ENCODE measurements at places on chromosomes 4 and X. TPM values are rescaled to one million over a fixed set of nuclear protein-coding genes. Genes with fewer than 3 reads are reported as not detected.

- peak; percentile 11 for DNase-seq
These were observed 64.7 kb upstream of the NKX1-1 start for GRCh38 chr4:1470816-1471442.

- no peak for DNase-seq
These were observed 346.2 kb downstream of the ARHGAP10 start for GRCh38 chr4:148078061-148078460.

The MAGEC1 gene
- total RNA-seq = not detected

GRCh38 chr4:149645790-149646189 is 169.9 kb downstream of the IQCM start:
- DNase-seq = no peak

- DNase-seq = no peak
These were observed 508.8 kb downstream of the C4orf33 start for GRCh38 chr4:129604632-129605255.

The RAB40A gene
- total RNA-seq = 0.11 TPM

The RTL3 gene
- total RNA-seq = not detected

GRCh38 chrX:48890296-48890925 is 7.2 kb downstream of the TIMM17B start:
- no peak for DNase-seq

The IL15 gene
- total RNA-seq = 3.5 TPM

GRCh38 chr4:156109943-156110900 is 156.6 kb upstream of the CTSO start:
- DNase-seq = no peak

The FAAH2 gene
- 3.1 TPM for total RNA-seq

The PDHA2 gene
- total RNA-seq = not detected

DNA sequence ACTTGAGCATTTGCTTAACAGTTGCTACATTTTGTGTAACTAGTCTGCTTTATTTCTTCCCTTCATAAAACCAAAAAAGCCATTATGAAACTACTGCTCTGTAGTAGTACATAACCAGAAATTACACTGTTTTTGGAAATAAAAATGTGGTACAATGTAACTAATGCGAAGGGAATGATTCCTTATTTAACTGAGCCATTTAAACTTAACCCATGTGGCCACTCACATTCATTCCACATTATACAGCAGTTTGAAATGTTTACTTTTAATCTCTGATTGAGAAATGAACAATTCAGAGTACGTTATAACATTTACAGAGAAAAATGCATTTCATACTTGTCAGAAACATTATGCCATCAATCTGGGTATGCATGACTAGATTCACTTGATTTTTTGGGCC is 94.2 kb downstream of the NYX start:
- DNase-seq = no peak

The SPOCK3 gene
- not detected for total RNA-seq

DNA sequence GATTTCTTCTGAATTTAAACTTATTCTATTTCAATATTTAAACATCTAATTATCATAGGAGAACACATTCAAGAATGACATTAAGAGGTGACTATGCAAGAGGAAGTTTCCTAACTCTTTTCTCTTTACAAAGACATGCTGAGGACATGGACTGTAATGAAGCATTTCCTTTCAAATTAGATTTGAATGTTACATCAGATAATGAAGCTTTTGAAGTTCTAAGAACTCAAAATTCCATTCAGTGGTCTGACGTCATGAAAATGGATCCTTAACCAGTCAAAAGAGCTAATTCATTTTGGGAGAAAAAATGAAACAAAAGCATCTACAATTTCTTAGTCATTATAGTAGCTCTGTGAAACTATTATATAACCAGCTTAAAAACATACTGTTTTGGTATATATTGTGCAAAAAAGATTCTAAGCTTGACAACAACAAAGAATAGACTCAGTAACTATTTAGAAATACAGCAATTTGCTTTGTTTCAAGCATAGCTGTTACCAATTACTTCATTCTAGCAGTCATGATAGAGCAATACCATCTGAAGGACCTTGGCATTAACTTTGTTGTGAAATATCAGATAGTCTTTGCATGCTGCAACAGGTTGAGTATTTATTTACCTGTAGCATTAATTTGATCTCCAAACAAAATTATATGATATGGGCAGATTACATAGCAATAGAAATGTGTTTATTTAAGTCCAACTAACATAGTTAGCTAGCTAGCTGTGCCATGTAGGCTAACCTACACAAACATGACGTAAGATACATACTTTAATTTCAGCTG is 13.7 kb upstream of the DTHD1 start:
- no peak for DNase-seq

DNA sequence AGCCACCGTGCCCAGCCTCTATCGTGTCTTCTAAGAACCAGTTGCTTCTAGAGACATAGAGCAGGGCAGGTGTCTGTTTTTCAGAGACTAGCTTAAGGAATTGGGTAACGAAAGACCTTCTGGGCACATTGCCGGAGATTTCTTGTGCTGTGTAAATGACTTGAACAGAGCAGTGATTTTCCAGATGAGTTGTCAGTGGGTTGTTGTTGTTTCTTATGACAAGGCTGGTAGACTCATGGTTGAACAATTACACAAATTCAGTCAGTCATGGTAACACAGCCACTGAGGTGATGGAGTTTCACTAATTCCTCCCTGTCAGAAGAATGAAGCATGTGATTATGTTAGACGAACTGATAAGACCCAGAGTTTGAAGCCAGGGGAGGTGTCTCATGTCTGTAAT is 20.5 kb upstream of the DDX3X start:
- DNase-seq = no peak

GRCh38 chrX:105564501-105564900 is 257.8 kb upstream of the NRK start:
- no peak for DNase-seq

DNA sequence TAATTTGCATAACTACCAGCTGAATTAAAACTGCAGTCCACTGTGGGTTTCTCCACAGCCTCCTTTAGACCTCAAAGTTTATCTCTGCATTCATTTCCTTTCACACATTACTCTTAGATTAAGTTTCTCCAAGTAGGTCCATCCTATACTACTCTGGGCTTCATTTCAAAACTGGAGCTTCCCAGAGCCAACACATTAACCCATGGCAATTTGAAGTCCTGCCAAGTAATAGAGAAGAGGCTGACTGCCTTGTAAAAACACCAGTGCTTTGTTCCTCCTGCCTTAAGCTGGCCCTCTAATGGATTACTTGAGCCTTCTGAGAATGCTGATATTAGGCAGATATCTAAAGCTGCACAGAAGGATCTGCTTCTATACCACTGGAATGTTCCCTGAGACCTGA is 997.2 kb upstream of the SLIT2 start:
- DNase-seq = no peak

GRCh38 chrX:8887004-8887403 is 85.8 kb upstream of the FAM9A start:
- DNase-seq = no peak

GRCh38 chr4:118888666-118889311 is at the start of gene SYNPO2:
Gene SYNPO2 (plus strand): TSS chr4:118888854. CDS start chr4:118889037, 183 bp downstream.
- DNase-seq = peak; percentile 22

The HMGN5 gene
- 1.2 TPM for total RNA-seq

DNA sequence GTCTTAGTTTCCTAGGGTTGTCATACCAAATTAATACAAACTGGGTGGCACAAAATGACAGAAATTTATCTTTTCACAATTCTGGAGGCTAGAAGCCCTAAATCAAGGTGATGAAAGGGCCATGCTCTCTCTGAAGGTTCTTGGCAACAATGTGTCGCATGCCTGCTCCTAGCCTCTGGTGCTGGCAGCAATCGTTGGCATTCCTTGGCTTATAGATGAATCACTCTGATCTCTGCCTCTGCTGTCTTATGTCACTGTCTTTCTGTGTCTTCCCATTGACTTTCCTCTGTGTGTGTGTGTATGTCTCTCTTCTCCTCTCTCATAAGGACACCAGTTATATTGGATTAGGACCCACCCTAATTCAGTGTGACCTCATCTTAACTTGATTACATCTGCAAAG is 15.9 kb upstream of the INTU start:
- no peak for DNase-seq

- DNase-seq = no peak
These were observed 68.9 kb downstream of the HTRA3 start for GRCh38 chr4:8338351-8338961.

GRCh38 chr4:163165217-163166017 is 1.3 kb downstream of the NAF1 start:
- no peak for DNase-seq

The ZNF141 gene
- total RNA-seq = 47.8 TPM

The MFAP3L gene
- 1.0 TPM for total RNA-seq

DNA sequence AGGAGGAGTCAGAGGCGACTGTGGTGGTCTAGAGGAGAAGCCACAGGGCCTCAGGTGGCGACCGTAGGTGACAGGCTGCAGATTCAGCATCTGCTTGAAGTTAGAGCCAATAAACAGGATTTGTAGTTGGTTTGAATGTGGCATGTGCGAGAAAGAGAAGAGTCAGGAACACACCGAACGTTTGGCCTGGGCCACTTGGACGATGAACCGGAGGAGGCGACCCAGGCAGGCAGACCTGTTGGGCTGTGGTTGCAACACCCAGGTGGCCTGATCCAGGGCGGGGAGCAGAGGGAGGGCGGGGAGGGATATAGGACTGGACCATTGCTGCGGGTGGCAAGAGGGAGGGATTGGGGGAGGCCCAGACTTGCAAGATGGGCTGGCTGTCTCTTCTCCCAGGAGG is 10.0 kb upstream of the PSAPL1 start:
- no peak for DNase-seq

DNA sequence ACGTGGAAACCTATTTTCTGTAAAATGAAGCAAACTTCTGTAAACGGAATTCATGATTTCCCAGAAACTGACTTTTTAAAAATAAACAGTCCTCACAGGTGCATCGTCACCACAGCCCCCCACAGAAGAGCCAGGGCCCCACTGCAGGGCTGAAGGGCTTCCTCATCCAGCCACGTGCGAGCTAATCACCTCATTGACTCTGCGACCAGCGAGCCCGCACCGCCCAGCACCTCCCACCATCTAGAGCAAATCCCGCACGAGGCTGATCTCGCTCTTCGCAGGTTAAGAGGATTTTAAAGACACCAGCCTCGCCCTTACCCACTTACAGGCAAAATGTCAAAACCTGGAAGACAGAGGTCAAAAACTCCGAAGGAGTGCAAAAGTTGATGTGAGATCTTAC is 14.8 kb downstream of the PPP2R3B start:
- DNase-seq = no peak

GRCh38 chrX:150482537-150483206 is 85.7 kb upstream of the MTM1 start:
- no peak for DNase-seq

- no peak for DNase-seq
These were observed 315.9 kb downstream of the MAPK10 start for GRCh38 chr4:86043755-86044592.

DNA sequence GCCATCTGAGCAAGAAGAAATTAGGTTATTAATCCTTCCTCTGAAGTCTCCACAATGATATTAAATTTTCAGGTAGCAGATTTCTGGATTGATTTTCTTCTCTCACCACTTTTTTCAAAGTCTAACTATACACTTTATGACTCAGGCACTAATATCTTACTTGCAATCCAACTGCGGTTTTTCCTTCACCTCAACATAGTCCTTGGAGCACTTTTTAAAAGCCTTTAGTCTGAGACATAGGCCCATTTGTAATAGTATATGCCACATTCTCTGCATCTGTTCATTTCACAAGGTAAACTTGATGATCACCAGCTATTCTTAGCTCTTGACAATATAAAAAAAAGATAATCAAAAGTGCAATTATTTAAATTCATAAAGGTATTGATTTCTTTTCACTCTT is 55.9 kb upstream of the EDNRA start:
- DNase-seq = no peak

The RAB28 gene
- total RNA-seq = 16.9 TPM

- DNase-seq = no peak
These were observed 31.6 kb downstream of the MEPE start for GRCh38 chr4:87864321-87864720.

The IL13RA2 gene
- total RNA-seq = not detected

GRCh38 chr4:150069353-150069752 is 8.9 kb upstream of the DCLK2 start:
- DNase-seq = no peak

DNA sequence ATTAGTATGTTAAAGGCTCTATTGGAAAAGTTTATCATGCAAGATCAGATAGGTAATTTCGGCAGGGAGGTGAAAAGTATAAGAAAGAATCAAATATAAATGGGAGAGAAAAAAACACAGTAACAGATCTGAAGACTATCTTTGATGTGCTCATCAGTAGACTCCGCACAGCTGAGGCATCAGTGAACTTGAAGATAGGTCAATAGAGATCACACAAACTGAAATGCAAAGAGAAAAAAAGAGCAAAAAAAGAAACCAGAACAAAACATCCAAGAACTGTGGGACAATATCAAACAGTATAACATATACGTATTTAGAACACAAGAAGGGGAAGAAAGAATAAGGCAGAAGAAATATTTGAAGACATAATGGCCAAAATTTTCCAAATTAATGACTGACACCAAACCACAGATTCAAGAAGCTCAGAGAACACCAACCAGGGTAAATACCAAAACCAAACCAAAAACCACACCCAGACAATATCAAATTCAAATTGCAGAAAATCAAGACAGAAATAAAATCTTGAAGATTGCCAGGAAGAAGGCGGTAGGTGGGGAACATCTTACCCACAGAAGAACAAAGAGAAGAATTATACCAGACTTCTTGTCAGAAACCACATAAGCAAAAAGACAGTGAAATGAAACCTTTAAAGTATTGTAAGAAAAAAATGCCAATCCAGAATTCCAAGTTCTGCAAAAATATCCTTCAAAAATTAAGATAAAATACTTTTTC is 29.1 kb downstream of the PFKFB1 start:
- no peak for DNase-seq

DNA sequence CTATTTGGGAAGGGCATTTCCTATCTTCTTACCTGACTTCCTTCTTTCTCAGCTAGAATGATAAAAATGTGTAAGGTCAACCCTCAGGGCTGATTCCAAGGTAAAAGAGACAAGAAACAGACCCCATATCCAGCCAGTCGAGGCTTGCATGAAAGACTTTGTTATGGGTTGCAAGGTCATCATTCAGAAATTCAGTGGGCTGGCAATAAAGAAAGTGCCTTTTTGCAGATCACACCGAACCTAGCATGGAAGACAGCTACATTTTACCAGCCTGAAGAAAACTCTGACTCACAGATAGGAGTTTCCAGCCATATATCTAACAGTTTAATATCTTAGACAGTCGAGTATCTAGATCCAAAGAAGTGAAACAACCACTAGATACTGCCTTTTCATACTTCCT is 87.4 kb downstream of the PDGFC start:
- DNase-seq = no peak
